ENCODE measurements at places on chromosomes 4 and X.
A peak's percentile ranks its signal among the peaks of the same experiment; 100 is the strongest.

DNA sequence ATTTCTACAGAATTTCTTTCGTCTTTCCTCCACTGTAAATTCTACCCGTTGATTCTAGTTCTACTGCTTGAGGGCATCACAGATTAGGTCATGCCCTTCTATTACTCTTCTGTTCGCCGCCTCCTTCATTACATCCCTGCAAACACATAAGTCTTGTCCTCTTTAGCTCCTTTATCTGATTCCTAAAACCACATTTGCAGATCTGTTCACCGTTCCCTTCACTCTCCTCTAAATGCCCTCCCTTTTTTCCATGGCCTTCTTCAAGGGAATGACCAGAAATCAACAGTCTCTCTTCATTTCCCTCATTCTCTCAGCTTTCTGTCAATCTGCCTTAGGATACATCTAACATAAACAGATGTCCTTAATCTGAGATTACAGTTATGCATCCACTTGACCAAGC is 43.1 kb downstream of the BTC start:
- no peak for DNase-seq

- no peak for DNase-seq
These were observed 76.5 kb upstream of the NRK start for GRCh38 chrX:105745863-105746262.

DNA sequence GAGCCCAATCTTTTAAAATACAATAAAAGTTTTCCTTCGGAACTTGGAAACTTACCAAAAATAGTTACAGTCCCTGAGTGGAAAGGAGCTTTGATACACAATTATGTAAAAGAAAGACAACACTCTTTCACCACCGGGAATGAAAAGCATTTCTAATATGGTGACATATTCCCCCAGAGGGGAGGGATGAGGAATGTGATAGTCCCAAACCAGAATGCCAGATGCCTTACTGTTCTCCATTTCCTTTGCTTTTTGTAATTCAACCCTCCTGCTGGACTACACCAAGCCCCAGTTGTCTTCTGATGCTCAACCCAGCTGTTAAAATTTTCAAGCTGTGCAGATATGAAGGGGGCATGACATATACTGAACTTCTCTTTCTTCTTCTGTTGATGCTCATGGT is 4.1 kb downstream of the PRIMPOL start:
- DNase-seq: no peak

DNA sequence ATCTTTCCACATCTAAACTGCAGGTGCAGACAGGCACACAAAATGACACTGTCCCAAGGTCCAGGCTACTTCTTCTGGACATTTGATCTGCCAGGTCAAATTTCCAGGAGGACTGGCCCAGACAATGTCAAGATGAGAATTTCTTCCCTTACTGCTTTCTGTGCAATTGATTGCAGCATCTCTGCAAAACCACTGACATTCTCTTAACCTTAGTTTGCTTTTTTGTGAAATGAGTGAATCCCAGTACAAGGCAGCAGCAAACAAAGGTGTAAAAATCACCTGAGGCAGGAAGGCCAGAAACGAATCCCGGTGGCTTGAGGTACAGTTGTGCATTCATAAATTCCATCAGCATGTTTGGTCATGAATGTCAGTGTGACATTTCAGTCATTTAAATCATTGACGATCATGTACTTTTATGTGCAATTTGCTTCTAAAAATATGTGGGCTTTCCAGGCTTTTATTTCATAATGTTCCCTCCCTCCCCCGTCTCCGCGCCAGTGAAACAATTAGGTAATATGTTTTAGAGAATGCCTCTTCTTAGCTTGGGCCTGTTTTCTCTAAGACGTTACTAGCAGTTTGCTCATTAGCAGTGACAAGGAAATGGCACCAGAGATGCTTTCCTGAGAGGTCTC is 39.1 kb downstream of the NHS start:
- no peak for DNase-seq

DNA sequence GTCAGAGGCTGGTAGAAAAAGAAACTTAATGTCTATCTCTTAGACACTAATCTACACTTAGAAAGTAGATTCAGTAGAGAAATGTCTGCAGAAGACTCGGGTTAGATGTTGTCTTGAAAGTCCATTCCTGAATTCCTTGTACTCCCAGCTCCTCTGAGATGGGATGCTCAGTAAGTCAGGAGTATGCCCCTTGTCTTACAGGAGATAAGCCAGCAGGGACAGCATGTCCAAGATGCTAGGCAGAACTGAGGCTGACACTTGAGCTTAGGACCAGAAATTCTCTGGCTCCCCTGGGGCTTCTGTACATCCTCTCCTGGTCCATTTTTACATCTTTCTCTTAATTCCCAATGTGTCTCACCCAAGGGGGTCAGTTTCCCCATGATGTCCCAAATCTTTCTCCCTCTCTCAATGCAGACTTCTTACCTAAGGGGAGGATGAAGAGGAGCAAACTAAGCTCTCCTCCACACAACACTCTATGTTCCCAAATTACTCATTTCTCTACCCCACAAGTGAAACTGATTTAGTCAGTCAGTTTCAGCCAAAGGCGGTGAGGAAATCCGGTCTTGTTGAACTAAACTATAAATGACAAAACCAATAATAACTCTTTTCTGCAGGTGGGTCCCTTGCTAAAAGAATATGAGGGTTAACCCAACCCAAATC is 558.2 kb upstream of the DIPK2B start:
- no peak for DNase-seq

DNA sequence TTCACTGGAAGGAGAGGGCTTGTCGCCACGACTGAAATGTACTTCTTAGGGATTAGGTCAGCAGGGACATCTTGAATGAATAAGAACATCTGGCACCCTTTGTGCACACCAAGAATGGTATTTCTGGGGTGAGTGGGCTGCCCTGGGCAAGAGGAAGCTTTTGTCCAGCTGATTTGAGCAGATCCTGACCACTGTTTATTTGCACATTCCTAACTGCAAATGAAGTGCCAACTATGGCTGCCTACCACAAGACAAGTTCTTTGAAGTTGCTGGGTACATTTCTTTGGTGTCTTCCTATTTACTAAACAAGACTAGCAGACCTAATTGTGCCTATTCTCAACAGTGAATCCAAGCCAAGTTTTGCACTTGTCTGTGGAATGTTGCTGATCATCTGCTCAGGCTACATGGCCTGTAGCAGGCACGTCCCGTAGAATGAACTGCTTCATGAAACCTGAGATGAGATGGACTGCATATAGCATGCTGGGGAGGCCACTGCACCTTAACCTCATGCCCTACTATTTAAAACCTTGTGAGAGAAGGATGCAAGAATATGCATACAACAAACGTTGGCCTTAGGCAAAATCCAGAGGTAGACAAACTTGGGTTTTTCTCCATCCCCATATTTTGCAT is 45.0 kb downstream of the PIR start:
- DNase-seq: no peak

DNA sequence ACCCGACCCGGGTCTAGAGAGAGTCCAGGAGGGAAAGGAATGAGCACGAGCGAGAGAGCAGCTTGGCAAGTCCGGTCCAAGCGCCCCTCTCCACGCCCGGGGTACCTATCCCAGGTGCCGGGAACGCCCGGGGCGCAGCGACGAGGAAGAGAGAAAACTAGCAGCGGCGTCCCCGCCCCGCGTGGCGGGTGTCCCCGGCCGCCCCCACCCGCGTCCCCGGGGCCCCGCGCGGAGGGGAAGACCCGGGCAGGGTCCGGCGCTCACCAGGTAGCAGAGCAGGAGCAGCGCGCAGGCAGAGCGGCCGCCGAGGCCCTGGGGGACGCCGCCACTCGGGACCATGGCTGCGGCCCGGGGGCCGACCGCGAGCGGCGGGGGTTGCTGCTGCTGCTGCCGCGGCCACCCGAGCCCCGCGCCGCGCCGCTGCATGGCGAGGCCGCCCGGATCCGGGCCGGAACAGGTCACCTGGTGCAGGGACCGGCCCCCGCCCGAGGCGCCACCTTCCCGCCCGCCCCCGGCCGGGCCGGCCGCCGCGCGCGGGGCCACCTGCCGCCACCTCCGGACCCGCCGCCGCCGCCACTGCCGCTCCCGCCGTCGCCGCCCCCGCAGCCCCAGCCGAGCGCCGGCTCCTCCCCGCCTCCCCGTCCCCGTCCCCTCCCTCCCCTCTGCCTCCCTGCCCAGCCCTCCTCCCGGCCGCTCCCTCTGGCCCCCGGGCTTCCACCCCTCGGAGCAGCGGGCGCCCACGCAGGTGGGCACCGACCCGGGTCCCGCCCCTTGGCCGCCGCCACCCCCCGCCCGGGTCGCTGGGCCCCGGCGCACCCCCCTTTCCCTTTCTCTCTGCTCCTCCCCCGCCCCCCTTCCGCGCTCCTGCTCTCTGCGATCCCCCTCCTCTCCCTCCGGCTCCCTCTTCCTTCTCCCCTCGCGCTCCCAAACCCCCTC is at the start of gene SEL1L3:
Gene SEL1L3, minus strand, starts transcription at position 578 of the 936 bp plus-strand sequence. Its CDS starts 152 bp downstream, at position 426.
- DNase-seq: peak; percentile 69

- no peak for DNase-seq
These were observed 30.7 kb upstream of the SPANXN4 start for GRCh38 chrX:142994988-142995387.
